Non-pigmented ciliary epithelial cell (primary cell): ENCODE measurements at places on chromosomes 2 and 18.

DNA sequence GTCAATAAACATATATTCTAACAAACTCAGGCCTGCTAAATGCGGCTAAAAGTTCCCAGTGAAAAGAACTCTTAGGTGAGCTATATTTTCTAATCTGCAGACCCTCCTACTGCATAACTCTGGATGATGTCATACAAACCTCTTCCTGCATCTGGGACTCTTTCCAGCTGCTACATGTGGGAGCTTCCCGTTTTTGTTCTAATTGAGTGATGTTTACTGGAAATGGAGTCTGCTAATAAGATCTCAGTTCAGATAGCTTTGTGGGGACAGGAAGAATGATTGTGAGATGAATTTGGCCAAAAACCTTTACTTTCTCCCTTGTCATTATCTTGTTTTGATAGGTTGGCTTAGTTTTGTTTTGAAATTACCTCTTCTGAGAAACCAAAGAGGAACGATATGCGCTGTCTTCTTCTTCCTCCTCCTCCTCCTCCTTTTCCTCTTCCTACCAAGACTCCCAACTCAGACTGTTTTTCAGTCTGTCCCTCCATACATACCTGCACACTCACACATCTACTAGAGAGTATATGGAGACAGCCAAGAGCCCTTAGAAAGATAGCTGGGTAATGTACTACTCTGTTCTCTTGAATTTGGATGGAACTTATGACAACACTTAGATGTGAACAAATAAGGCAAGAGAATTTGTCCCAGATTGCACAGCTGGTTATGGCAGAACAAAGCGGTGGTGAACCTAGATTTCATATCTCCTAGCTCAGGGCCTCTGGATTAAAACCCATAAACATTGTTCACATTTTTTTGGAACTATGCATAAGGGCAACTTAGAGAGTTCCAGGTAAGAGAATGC lies 39.8 kb upstream of the AAK1 start:
- DNase-seq: no peak

GRCh38 chr18:61896757-61897156 lies 4.0 kb upstream of the RNF152 start:
- no peak for DNase-seq

GRCh38 chr2:75098856-75099255 lies 100.5 kb downstream of the TACR1 start:
- no peak for DNase-seq

- DNase-seq: no peak
Observed at GRCh38 chr2:111685342-111685741, 198.7 kb downstream of the ANAPC1 start.

GRCh38 chr2:197209246-197209645 lies 101.3 kb downstream of the ANKRD44 start:
- no peak for DNase-seq

DNA sequence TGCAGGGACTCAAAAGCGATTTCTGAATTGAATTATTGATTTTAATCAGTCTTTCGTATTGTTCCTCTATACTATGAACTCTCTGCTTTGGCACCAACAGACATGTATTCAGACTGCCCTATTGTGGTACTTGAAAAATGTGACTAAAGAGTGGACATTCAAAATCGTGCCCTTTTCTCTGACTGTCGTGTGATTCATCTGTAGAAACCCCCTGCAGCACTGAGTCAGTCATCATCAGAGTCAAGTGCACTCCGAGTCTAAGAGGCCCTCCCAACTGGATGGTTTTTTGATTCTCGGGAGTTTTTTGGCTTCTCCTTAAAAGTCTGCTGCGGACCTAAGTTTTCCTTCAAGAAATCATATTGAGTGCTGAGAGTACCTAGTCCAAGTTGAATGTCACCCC lies 96.4 kb upstream of the FOSL2 start:
- DNase-seq: no peak

- no peak for DNase-seq
Observed at GRCh38 chr18:240175-240574, 27.7 kb downstream of the THOC1 start.

DNA sequence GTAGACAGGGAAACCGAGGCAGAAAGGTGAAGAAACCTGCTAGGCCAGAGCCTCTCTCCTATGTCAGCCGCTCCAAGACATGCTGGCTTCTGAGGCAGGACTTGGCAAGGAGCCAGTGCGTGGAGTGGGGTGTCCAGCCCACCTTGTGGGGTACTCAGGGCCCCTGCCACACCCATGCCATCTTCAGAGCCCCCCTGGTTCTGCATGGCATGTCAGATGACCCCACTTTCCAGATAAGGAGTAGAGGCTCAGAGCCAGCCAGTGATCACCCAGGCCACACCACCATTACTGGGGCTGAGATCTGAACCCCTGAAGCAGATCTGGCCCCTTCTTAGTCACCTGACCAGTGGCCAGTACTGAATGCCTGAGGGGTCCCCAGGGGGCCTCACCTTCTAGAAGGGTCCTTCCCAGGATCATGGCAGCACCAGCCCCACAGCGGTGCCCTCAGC lies 14.7 kb downstream of the CROCC2 start:
- DNase-seq: no peak

GRCh38 chr2:9419541-9419940 lies 3.8 kb downstream of the ITGB1BP1 start:
- DNase-seq: no peak
